ENCODE measurements at places on chromosomes 2 and 18.

- no peak overlapping the region for H3K27ac ChIP-seq
- H3K4me1 ChIP-seq: no peaks in the 10 kb centered on the region
- no peaks in the 10 kb centered on the region for H3K36me3 ChIP-seq
- peaks cover 37% of the 10 kb centered on the region for H3K27me3 ChIP-seq
Measured at GRCh38 chr2:178008636-178009289, 63.8 kb downstream of the PDE11A start.

DNA sequence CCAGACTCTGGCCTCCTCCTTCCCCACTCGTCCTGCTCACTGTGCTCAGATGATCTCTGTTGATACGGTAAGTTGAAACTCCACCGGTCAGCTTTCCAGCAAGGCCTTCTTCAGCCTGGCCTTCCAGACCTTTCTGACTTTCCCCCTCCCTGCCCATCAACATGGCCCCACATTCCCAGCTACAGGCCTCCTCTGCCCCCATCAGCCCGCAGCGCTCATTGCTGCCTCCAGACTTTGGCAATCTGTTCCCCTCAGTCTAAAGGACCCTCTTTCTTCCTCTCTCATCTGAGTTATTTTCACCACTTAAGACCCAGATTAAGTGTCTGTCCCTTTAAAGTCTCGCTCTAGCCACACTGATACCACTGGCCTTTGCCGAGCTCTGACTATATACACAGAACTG lies 10.6 kb downstream of the LOXHD1 start:
- H3K4me1 ChIP-seq: peaks cover 7% of the 10 kb centered on the region
- no peak overlapping the region for H3K4me3 ChIP-seq
- peaks cover 65% of the 10 kb centered on the region for H3K27me3 ChIP-seq
- H3K27ac ChIP-seq: no peak overlapping the region
- DNase-seq: no peak
- H3K36me3 ChIP-seq: no peaks in the 10 kb centered on the region

DNA sequence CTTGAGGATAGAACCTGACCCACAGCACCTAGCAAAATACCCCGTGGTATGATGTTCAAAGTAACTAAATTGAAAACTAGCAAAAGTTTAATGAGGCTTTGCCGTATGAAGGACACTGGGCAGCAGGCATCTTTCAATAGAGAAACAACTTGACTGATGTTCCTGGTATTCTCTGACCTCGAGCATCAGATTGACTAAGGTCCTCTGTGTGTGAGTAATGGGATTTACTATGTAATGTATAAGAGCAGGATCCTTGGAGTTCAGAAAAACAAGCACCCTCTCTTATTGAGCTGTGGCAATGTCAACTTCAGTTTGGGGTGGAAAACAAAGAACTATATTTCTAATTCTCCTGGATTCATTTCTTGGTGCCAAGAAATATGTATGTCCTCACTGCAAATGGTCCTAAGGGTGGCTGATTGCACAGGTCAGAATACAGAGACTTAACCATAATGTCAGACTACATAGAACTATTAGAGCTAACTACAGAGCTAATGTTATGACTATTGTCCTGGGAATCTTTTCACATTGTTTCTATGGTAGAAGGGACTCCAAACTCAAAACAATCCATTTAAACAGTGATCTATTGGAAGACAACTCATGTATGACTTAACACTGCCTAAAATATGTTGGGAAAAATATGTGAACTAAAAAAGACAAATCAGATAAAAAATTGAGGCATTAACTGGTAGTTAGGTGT lies 4.4 kb downstream of the TNFAIP6 start:
- H3K4me1 ChIP-seq: no peaks in the 10 kb centered on the region
- peaks cover 10% of the 10 kb centered on the region for H3K27me3 ChIP-seq
- H3K4me3 ChIP-seq: no peak overlapping the region
- H3K27ac ChIP-seq: no peak overlapping the region

DNA sequence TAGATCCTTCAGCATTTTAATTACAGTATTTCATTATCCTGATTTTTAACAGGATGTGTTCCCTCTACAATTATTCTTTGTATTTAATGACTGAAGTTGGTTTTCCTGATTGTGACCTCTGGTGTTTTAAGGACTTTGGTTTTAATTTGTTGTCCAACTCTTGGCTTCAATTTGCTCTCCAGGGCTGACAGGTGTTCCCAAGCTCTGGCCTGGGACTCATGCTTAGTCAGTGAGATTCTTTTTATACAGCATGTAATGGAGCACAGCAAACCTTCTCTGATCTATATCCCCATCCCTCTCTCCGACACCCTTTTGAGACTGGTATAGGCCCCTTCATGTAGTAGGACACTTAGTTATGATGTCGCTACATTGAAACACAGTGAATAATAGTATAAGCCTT lies 896.3 kb downstream of the TSN start:
- no peaks in the 10 kb centered on the region for H3K27me3 ChIP-seq
- no peak overlapping the region for H3K27ac ChIP-seq
- H3K36me3 ChIP-seq: no peaks in the 10 kb centered on the region
- H3K4me3 ChIP-seq: no peak overlapping the region
- no peaks in the 10 kb centered on the region for H3K4me1 ChIP-seq

DNA sequence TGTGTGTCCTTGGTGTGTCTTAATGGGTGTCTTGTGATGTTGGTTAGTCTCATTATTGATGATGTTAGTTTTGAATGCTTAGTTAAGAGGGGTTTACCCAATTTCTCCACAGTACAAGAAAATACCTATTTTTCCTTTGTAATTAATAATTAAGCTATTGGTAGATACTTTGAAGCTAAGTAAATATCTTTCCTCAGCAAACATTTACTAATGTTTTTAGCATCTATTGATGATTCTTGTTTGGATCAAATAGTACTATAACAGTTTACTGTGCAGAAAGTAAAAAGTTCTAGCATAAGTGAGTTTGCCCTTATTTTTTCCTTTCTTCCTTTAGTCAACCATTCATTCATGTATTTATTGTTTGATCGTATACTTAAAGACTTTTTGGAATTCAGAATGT lies 19.1 kb downstream of the MAP3K20 start:
- no peak overlapping the region for H3K27ac ChIP-seq
- H3K4me3 ChIP-seq: no peak overlapping the region
- peaks cover 5% of the 10 kb centered on the region for H3K4me1 ChIP-seq
- no peak for DNase-seq

DNA sequence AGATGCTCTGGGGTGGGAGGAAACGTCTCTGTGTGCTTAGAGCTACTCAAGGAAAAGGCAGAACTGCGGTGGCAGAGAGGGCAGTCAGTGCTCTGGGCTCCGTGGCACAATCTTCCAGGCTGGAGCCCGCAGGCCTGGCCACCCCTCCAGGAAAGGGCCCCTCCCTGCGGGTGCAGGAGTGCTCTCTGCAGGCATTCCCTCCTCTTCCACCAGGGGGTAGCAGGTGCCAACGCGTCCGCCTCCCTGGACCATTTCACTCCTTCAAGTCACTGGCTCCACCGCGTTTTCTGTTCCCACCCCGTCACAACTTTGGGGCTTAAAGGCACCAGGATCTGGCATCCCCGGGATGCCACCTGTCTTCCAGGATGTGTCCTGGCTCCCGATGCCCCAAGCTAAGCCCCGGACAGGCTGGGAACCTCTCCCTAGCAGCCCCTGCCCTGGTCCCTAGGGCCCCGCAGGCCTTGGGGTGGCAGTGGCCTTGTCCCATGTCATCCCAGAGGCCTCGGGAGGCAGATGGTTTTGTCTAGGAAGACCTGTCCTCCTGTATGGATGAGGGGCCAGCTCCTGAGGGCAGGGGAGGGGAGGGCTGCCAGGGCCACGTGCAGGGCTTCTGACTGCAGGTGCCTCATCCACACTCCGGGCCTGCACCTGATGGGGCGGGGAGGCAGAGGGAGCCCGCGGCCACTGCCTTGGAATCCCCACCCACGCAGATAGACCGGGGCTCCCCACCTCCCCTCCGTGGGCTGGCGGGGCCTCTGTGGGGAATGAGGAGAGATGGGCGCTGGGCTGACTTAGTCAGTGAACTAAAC lies 26.4 kb downstream of the KCNIP3 start:
- H3K4me1 ChIP-seq: no peaks in the 10 kb centered on the region
- H3K27ac ChIP-seq: no peak overlapping the region
- no peaks in the 10 kb centered on the region for H3K36me3 ChIP-seq

DNA sequence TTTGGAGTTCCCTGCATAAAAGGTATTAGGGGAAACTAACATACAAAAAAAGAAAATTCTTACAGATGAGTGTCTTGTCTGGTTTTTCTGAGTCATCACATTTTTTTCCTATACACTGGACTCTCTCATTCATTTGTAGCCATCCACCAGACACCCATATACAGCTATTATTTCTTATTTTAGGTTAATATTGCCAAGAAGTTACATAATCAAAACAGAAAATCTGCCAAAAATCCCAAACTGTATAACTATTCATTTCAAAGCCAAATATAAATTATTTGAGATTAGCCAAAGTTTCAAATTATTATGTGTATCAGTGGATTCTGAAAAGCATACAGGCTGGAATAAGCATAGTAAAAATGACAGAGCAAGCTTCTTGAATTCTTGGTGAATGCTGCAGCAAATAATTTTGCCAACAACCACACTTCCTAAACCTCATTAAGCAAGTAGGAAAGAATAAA lies 191.2 kb downstream of the NCKAP5 start:
- no peak overlapping the region for H3K27ac ChIP-seq
- no peaks in the 10 kb centered on the region for H3K36me3 ChIP-seq
- H3K4me1 ChIP-seq: no peaks in the 10 kb centered on the region

DNA sequence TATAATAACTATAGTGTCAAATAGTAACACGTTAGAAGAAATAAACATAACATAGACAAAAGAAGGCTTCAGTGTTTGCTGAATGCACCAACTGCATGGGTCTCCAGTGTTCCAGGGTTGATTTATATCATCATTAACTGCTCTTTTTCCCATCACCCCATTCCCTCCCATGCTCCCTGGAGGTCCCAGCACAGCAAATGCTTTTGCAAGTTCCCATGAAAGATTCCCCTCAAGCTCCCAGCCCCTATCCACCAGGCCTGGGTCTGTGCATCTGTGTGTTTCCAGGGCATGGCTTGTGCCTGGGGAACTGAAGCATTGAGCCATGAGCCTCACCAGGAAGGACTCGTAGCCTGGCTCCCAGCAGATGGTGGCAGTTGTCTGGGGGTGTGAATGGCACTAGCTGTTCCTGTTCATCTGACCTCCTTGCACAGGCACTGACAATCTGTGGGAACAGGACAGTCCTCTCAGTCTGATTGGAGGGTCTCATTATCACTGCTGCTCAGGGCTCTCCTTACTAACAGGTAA lies 164.6 kb upstream of the RMP24 start:
- H3K4me3 ChIP-seq: no peak overlapping the region
- no peak for DNase-seq
- no peak overlapping the region for H3K27ac ChIP-seq
- peaks cover 2% of the 10 kb centered on the region for H3K36me3 ChIP-seq

GRCh38 chr18:25831301-25831701 lies 259.1 kb downstream of the SS18 start:
- H3K4me1 ChIP-seq: no peaks in the 10 kb centered on the region
- DNase-seq: no peak
- no peak overlapping the region for H3K27ac ChIP-seq
- H3K4me3 ChIP-seq: no peak overlapping the region

- H3K27ac ChIP-seq: no peak overlapping the region
- peak overlapping the region; percentile 39 for H3K4me3 ChIP-seq
- H3K36me3 ChIP-seq: peaks cover 10% of the 10 kb centered on the region
- no peak for DNase-seq
Measured at GRCh38 chr2:238235331-238235732, 4.5 kb downstream of the HES6 start.

DNA sequence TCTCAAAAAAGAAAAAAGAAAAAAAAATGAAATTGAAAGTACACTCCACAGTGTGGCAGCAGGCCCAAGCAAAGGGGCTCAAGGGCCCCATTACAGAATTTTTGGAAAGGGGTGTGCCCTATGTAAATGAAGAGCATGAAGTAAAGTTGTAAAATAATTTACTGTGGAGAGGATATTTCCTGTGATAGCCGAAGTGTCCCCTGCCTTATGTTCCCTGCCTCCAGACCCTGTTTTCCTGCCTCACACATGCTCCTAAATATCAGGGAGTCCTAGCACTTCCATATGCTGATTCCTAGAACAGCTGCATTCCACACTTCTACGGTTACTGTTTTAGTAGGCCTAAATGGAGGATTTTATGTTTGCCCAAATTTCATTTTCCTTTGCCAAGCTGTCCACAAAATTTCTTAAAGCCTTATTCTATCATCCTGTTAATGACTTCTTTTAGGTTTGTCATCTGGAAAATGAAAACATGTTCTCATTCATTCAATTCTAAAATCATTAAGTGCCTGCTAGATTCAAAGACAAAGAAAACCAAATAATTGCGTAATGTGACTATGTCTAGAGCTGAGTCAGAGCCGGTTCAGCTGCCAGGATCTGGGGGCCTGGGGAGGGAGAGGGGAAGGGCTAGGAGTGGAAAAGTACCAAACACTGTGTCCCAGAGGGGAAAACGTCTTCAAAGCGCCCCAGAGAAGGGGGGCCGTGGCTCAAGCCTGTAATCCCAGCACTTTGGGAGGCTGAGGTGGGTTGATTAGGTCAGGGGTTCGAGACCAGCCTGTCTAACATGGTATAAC lies 25.9 kb upstream of the IMPA2 start:
- H3K27ac ChIP-seq: no peak overlapping the region
- H3K4me3 ChIP-seq: no peak overlapping the region
- peaks cover 3% of the 10 kb centered on the region for H3K36me3 ChIP-seq
- no peaks in the 10 kb centered on the region for H3K4me1 ChIP-seq
- no peaks in the 10 kb centered on the region for H3K27me3 ChIP-seq
- DNase-seq: no peak

DNA sequence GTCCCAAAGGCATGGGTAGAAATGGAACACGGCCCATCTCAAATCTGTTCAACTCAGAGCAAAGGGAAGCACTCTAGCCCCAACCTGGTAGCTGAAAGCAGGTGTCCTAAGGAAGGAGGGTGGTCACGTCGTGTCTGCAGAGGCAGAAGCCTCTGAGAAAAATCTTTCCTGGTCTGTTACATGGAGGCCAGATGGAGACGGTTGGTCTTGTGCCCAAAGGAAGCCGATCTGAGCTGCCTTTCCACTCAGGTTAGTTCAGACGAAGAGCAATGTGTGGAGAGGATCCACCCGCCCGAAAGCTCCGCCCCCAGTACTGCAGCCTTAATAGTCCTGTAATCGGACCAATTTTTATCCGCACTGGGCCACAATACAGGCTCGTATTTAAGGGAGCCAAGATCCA lies 54.9 kb upstream of the AMMECR1L start:
- peaks cover 9% of the 10 kb centered on the region for H3K36me3 ChIP-seq
- H3K4me3 ChIP-seq: no peak overlapping the region
- no peak overlapping the region for H3K27ac ChIP-seq
- H3K4me1 ChIP-seq: no peaks in the 10 kb centered on the region

- peaks cover 24% of the 10 kb centered on the region for H3K4me1 ChIP-seq
- no peak overlapping the region for H3K4me3 ChIP-seq
- H3K36me3 ChIP-seq: peaks cover 3% of the 10 kb centered on the region
- no peaks in the 10 kb centered on the region for H3K27me3 ChIP-seq
- peak overlapping the region; percentile 34 for H3K27ac ChIP-seq
Measured at GRCh38 chr2:38716185-38716584, 35.0 kb downstream of the SRSF7 start.

GRCh38 chr2:209629597-209629996 lies 142.0 kb upstream of the UNC80 start:
- no peaks in the 10 kb centered on the region for H3K4me1 ChIP-seq
- no peak overlapping the region for H3K4me3 ChIP-seq
- H3K36me3 ChIP-seq: no peaks in the 10 kb centered on the region
- no peaks in the 10 kb centered on the region for H3K27me3 ChIP-seq
- H3K27ac ChIP-seq: no peak overlapping the region

Measured in T-helper 17 cell (primary cell).